Tibial nerve (tissue), 4 donors: ENCODE measurements at places on chromosomes 16 and 17. TPM values are rescaled to one million over a fixed set of nuclear protein-coding genes. Genes with fewer than 3 reads are reported as not detected.
A peak's percentile ranks its signal among the peaks of the same experiment; 100 is the strongest.

DNA sequence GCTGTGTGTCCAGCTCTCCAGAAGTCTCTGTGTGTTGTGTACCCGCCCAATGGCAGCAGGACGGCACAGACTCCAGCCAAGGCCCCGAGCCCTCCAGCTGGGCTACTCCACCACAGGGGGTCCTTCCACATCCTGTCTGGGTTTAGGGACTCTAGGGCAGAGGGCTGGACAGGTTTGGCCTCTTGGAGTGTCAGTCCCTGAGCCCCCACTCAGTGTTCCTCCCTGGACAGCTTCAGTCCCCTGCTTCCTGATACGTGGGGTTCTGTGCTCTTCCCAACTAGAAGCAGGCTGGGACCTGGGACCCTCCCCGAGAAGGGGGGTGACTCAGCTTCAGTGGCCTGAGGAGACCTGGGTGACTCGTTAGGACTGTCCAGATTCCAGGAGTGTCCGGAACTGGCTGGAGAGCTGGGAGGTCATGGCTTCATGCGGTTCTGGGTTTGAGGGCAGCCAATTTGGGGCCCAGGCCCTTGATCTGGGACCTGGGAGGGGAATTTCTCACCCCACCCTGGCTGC lies 4.2 kb downstream of the CDK3 start:
- no peak overlapping the region for H3K27ac ChIP-seq
- H3K4me3 ChIP-seq, result no peak overlapping the region
- peaks cover 8% of the 10 kb centered on the region for H3K4me1 ChIP-seq
- no peak for DNase-seq
- H3K36me3 ChIP-seq, result peaks cover 17% of the 10 kb centered on the region
- no peaks in the 10 kb centered on the region for H3K27me3 ChIP-seq

DNA sequence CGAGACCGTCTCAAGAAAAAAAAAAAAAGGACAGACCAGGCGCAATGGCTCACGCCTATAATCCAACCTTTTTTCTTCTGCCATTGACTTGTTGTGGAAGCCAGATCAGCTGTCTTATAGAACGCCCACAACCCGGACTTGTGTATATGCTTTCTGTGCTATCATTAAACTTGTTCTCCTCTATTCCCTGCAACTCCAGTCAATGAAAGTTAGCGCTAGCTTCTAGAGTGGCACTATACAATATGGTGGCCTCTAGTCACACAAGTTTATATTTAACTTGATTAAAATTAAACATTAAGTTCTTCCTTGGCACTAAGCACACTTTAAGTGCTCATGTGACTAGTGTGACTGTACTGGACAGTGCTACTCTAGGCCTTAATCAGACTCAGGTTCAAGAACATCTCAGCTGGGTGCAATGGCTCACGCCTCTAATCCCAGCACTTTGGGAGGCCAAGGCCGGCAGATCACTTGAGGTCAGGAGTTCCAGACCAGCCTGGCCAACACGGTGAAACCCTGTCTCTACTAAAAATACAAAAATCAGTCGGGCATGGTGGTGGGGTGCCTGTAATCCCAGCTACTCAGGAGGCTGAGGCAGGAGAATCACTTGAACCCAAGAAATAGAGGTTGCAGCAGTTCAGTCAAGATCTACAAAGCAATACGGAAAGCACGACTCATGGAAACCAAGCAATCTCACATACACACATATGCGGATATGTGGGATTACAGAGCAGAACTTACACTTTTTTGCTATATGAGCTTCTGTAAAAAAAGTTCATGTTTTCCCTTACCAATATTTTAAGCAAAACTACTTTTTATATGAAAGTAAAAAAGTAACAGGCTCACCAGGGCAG lies 18.8 kb upstream of the GLG1 start:
- H3K36me3 ChIP-seq, result peaks cover 92% of the 10 kb centered on the region
- H3K27me3 ChIP-seq, result no peaks in the 10 kb centered on the region
- H3K27ac ChIP-seq, result no peak overlapping the region
- no peak overlapping the region for H3K4me3 ChIP-seq

DNA sequence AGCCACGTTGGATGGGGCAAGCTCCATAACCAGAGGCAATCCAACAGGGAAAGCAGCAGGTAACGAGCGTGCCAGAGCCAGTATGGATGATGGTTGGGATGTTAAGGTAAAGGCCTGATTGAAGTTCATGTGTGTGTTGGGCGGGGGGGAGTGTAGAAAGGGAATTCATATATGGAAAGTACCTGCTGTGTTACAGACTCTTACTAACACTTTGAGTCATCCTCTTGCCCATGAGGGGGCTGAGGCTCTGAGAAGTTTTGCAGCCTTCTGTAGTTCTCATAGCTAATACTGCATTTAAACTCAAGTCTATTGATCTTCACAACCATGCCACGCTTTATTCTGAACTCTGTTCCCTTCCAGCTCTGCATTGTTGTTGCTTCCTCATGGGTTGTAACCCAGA lies 28.5 kb downstream of the SYCE1L start:
- H3K27me3 ChIP-seq, result no peaks in the 10 kb centered on the region
- no peak overlapping the region for H3K4me3 ChIP-seq
- H3K4me1 ChIP-seq, result no peaks in the 10 kb centered on the region

GRCh38 chr16:30601966-30602365 lies 8.2 kb downstream of the ZNF689 start:
- H3K27me3 ChIP-seq, result no peaks in the 10 kb centered on the region
- peaks cover 4% of the 10 kb centered on the region for H3K4me1 ChIP-seq
- DNase-seq, result no peak
- H3K4me3 ChIP-seq, result no peak overlapping the region

- H3K36me3 ChIP-seq, result no peaks in the 10 kb centered on the region
- no peak overlapping the region for H3K27ac ChIP-seq
- H3K27me3 ChIP-seq, result no peaks in the 10 kb centered on the region
- peaks cover 28% of the 10 kb centered on the region for H3K4me1 ChIP-seq
- no peak for DNase-seq
Measured at GRCh38 chr16:3835089-3835602, 45.4 kb downstream of the CREBBP start.

The USP6 gene
- 3.9 TPM for total RNA-seq

The CCT6B gene
- 3.1 TPM for total RNA-seq

GRCh38 chr17:76445697-76446448 lies 7.1 kb downstream of the UBE2O start:
- no peak overlapping the region for H3K27ac ChIP-seq
- DNase-seq, result no peak
- no peak overlapping the region for H3K4me3 ChIP-seq
- no peaks in the 10 kb centered on the region for H3K27me3 ChIP-seq

The ACSM2A gene
- not detected for total RNA-seq

The ABCC6 gene
- 0.42 TPM for total RNA-seq

DNA sequence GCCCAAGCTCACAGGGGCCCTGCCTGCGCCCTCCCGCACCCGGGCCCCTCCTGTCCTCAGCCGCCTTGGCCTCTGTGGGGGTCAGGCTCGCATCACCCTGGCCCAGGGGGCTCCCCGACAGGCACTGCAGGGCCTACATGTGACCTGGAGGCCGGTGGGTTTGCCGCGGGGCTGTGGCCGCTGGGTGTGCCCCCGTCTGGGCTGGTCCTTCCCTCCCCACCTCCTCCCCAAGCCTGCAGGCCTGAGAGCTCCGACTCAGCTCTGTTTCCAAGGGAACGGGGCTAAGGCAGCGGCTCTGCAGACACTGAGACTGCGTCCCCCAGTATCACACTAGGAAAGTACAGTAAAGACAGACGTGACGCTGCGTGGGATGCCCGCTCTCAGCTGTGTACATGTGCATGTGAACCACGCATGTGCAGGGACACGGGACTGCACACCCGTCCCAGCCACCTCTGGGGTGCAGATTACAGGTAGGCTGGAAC lies 16.5 kb upstream of the WDR45B start:
- H3K36me3 ChIP-seq, result no peaks in the 10 kb centered on the region
- no peaks in the 10 kb centered on the region for H3K27me3 ChIP-seq
- peak overlapping the region; percentile 33 for H3K27ac ChIP-seq
- peaks cover 8% of the 10 kb centered on the region for H3K4me1 ChIP-seq
- H3K4me3 ChIP-seq, result no peak overlapping the region

DNA sequence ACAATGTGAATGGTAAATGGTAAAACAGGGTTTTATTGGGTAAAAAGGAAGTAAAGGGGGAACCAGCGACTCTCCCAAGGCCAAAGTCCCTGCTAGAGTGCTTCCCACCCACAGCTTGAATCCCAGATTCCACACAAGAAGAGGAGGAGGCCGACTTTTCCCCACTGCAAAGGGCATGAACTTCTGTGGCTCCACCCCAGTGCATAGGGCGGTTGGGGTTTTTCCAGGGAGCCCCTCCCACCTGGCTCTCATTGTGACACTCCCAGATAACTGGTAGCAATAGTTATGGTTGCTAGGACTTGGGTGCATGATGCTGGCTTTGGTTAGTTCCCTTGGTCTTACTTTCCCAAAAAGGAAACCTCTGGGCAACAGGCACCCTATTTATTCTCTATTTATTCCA lies 666.0 kb upstream of the CA10 start:
- no peak overlapping the region for H3K27ac ChIP-seq
- H3K4me3 ChIP-seq, result no peak overlapping the region
- no peaks in the 10 kb centered on the region for H3K36me3 ChIP-seq
- no peaks in the 10 kb centered on the region for H3K27me3 ChIP-seq
- no peaks in the 10 kb centered on the region for H3K4me1 ChIP-seq

GRCh38 chr16:11642765-11643116 lies 25.5 kb upstream of the SNN start:
- DNase-seq, result no peak
- no peak overlapping the region for H3K4me3 ChIP-seq
- no peaks in the 10 kb centered on the region for H3K36me3 ChIP-seq
- H3K27me3 ChIP-seq, result no peaks in the 10 kb centered on the region
- no peaks in the 10 kb centered on the region for H3K4me1 ChIP-seq

DNA sequence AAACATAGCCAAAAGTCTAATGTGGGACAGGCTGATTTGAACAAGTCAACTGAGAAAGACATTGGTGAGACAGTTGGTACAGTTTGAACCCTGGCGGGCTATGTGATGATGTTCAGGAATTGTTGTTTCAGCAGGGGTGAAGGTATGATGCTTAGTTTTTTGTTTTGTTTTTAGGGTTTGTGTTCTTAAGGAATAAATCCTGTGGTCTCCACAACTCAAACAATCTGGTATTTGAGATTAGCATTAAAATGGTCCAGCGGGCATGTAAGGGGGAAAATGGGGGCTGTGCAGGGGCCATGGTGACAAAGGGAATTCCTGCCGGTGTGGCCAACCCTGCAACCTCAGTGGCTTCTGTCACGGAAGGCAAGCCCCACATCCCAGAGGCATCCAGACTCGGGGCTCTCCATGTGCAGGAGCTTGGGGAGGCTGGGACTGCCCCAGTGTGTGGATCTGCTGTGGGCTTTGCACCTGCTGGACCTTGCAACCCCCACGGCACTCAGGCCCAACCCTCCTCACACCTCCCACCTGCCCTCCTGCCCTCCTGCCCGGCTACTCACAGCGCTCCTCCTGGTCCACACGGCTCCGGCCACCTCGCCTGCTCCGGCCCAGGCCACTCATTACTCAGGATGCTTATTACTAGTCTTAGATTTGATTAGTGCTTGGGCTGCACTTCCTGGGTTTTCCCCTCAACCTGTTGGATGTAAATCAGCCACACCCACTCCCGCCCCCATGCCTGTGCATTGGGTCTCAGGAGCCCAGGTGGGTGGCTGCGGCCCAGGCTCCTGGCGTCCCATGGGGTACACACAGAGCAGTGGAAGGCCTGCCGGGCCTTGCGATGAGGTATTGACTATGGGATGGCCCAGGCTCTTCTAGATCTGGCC lies at the start of gene TNFRSF13B:
TNFRSF13B (minus strand) TSS at position 661 of the 881 bp plus-strand sequence; CDS start at position 618, 43 bp downstream.
- H3K27me3 ChIP-seq, result peaks cover 6% of the 10 kb centered on the region
- H3K27ac ChIP-seq, result no peak within 1 kb of the TSS
- no peaks in the 10 kb centered on the region for H3K36me3 ChIP-seq
- H3K4me3 ChIP-seq, result no peak within 1 kb of the TSS
- no peak for DNase-seq

The HOXB4 gene
- 3.5 TPM for total RNA-seq

The PPM1E gene
- total RNA-seq, result not detected

The ODAD4 gene
- 5.2 TPM for total RNA-seq

DNA sequence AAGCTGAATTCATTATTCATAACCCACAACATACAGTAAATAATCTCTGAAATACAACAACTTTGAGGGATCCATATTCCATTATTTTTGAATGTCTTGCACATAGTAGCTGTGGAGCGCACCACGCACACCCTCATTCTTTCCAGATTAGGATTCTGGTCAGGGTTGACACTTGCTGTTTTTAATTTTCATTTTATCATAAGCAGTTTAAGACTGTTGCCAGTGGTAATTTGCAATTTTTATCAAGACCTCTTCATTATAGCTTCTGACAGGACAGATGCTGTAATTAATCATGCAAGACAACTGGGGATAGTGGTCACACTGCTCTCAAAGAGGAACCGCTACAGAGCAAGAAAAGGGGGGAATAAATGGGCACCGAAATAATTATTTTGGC lies 109.7 kb downstream of the TOX3 start:
- H3K4me3 ChIP-seq, result no peak overlapping the region
- H3K4me1 ChIP-seq, result no peaks in the 10 kb centered on the region
- no peak for DNase-seq
- H3K36me3 ChIP-seq, result no peaks in the 10 kb centered on the region
- no peaks in the 10 kb centered on the region for H3K27me3 ChIP-seq

The RPH3AL gene
- total RNA-seq, result 41.4 TPM

GRCh38 chr16:66103211-66103610 lies 263.3 kb upstream of the CDH5 start:
- no peak overlapping the region for H3K27ac ChIP-seq
- no peak overlapping the region for H3K4me3 ChIP-seq
- no peaks in the 10 kb centered on the region for H3K27me3 ChIP-seq
- no peaks in the 10 kb centered on the region for H3K4me1 ChIP-seq
- DNase-seq, result no peak

- H3K27ac ChIP-seq, result no peak overlapping the region
- no peaks in the 10 kb centered on the region for H3K4me1 ChIP-seq
- DNase-seq, result no peak
- H3K36me3 ChIP-seq, result no peaks in the 10 kb centered on the region
Measured at GRCh38 chr17:67202503-67202902, 42.5 kb downstream of the HELZ start.

GRCh38 chr17:36602924-36603384 lies 1.6 kb downstream of the MRM1 start:
- no peak overlapping the region for H3K27ac ChIP-seq
- H3K4me3 ChIP-seq, result peak overlapping the region; percentile 94
- H3K4me1 ChIP-seq, result peaks cover 11% of the 10 kb centered on the region
- peak; percentile 28 for DNase-seq

The ENPP7 gene
- total RNA-seq, result not detected
